Activated naive CD8-positive, alpha-beta T cell treated with anti-CD3 and anti-CD28 coated beads for 36 hours (primary cell): ENCODE measurements at places on chromosomes 11 and 22.

GRCh38 chr11:66070604-66071380 lies 720 bp downstream of the PACS1 start:
- DNase-seq: peak; percentile 16

GRCh38 chr11:15942936-15943335 lies 413.4 kb downstream of the SOX6 start:
- no peak for DNase-seq

GRCh38 chr11:7638710-7639642 lies 34.3 kb downstream of the CYB5R2 start:
- DNase-seq: no peak

- no peak for DNase-seq
Measured at GRCh38 chr11:36210529-36210928, 78.7 kb downstream of the COMMD9 start.

- no peak for DNase-seq
Measured at GRCh38 chr11:126583101-126583500, 227.6 kb downstream of the ST3GAL4 start.

GRCh38 chr11:112128483-112129121 lies 35.3 kb downstream of the IL18 start:
- no peak for DNase-seq

GRCh38 chr11:44589301-44589700 lies 23.8 kb downstream of the CD82 start:
- DNase-seq: no peak

GRCh38 chr11:118010738-118011461 lies 24.7 kb downstream of the IL10RA start:
- no peak for DNase-seq

DNA sequence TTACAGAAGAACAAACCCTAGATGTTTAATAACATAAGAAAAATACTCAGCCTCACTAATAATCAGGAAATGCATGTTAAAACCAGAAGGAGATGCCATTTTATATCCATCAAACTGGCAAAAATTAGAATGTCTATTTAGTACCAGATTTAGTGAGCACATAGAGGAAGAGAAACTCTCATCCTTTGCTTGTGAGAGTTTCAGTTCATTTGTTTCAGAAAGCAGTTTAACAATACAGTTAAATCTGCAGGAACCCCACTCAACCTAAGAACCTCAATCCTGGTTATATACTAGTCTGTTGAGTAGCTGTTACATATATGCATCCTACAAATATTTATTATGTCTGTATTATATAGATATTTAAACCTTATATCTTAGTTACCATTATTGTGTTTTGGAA lies 172.6 kb downstream of the WNT11 start:
- DNase-seq: no peak

GRCh38 chr11:70842256-70842655 lies 410.1 kb downstream of the SHANK2 start:
- no peak for DNase-seq

GRCh38 chr11:132977241-132977640 lies 555.1 kb downstream of the OPCML start:
- DNase-seq: no peak

- no peak for DNase-seq
Measured at GRCh38 chr11:104570078-104570701, 328.1 kb downstream of the CASP12 start.

GRCh38 chr11:112057170-112057569 lies 16.6 kb downstream of the PIH1D2 start:
- DNase-seq: no peak

- DNase-seq: peak; percentile 43
Measured at GRCh38 chr11:83070731-83071566, 748 bp downstream of the RAB30 start.

- DNase-seq: no peak
Measured at GRCh38 chr22:39179401-39179827, 26.9 kb upstream of the CBX7 start.

DNA sequence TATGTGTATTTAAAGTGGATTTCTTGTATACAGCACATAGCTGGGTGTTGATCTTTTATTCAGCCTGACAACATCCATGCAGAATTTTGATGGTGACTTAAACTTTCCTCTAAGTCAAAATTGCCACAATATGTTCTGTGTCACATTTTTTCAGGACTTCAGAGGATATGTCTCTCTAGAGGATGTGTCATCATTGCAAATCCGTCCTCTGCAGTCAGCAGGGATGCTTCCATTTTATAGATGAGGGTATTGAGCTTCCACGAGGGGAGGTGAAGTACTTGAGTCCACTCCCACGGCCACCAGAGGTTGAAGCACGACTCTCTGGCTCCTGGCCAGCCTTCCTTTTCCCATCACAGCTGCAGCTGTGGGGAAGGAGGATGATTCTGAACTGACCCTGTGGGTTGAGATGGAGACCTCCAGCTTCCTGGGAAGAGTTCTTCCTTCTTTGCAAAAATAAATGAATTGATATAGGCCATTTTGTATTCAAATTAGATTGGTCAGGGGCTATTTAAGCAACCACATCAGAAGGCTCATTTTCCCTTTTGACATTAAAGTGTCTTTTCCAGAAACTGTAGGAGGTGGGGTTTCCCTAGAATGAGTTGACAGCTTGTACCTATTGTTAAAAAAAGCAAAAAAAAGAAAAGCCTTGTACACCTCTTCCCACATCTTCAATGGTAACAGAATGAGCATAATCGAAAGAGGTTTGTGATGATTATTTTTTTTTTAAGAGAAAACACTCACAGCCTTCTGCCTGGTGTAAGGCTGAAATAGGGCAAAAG lies 55.2 kb upstream of the MYEOV start:
- DNase-seq: peak; percentile 14

DNA sequence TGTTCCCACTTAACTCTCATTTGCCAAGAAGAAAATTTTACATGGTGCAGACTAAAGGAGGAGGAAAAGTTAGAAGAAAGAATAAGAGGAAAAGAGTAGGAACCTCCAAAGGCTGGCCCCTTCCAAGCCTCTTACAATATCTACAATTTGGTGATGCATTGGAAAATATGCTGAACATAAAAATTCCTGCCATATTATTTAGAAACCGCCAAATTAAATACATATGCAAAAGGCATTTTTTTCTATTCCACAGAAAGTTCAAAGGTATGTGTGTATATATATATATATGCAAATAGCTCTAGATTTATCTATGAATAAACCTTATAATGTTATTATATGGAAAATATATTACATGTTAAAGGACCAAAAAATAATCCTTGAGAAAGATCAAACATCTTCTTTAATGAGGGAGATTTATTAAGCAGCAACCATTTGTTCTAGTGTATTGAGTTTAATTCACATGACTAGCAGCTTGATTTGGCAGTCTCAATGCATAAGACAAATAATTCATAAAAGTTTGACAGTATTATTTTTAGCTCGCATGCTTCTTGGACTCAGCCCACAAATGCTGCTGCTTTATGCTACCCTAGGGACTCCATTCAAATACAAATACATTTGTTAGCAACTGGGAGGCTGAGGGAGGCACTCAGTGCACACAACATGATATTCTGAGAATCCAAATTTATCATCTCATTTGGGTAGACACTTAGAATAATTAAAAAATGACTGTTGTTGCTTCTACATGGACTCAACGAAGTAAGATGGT lies 184.9 kb downstream of the SBF2 start:
- no peak for DNase-seq

GRCh38 chr11:15584158-15584557 lies 469.4 kb downstream of the INSC start:
- no peak for DNase-seq

DNA sequence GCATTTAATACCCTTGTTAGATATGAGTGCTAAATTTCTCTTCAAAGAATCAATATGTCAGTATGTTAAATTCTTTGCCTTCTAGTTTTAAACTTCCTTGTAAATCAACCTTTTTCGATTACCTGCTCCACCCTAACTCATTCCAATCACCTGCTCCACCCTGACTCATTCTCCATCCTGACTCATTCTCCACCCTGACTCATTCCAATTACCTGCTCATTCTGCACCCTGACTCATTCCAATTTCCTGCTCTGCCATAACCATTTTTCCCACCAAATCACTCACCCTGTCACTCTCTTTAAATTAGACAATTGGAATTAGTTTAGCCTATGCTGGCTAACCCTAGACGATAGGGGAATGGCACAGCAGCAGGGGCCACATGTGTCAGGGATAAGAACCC lies 519.5 kb upstream of the LRRC4C start:
- DNase-seq: no peak

- no peak for DNase-seq
Measured at GRCh38 chr11:15615398-15616096, 500.8 kb downstream of the INSC start.

DNA sequence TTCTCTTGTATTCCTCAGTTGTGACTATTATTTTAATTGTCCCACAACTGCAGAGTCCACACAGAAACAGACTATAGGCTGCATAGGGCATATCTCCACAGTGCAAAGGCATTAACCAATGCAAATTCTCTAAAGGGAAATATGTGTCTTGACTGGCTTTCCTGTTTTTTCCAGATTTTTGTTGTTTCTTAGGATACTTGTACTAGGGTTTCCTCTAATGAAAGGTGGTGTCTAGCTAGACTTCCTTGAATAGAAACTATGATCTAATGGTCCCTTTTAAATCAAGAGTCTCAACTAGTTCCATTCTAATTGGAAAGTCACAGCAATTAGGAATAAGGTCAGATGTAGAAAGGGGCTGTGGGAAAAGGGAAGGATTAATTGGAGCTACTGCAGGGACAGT lies 37.6 kb downstream of the SLC36A4 start:
- DNase-seq: no peak

DNA sequence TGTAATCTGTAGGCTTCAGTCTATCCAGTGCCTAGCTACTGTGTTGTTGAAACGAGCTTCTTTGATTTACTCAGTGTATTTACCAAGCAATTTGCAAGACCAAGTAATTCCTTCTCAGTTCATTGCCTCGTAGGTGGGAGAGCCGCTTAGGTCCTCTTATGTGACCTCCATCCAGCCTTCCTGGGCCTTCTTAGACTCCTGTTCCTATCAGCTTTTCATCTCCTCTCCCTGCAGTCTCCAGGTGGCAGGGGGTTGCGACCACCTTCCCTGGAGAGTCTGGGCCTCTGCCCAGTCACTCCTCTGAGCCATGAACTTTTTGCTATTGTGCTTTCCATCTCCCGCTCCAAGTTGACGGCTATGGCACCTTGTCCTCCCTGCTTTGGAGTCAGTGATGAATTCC lies 251.8 kb downstream of the KIRREL3 start:
- no peak for DNase-seq

- no peak for DNase-seq
Measured at GRCh38 chr11:119699227-119699626, 29.8 kb downstream of the NECTIN1 start.

DNA sequence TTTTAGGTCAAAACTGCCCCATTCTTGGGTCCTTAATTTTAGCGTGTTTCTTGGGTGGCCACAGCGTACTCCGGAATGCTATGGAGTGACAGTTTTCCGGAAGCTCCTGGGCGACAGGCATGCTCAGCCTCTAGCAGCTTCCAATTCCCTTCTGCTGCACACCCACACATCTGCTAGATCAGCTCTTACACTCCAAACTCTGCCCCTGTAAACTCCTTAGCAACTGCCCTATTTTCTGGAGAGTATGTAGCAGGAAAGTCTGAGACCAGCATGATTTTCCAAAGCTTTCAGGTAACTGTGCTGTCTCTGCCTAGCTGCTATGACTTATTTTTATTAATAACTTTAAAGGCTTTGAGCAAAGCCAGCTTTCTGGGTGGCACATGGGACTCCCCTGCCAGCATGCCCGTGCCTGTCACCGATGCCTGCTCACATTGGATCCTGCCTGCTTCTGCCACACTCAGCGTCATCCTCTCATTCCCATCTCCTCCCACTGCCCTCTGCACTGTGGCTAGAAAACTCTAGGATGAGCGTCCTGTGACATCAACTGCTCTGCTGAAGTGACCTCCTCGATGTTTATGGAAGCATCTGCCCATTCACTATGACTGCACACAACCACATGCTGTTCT lies 17.3 kb downstream of the TOLLIP start:
- DNase-seq: no peak

GRCh38 chr11:95035316-95035715 lies 10.3 kb downstream of the KDM4E start:
- DNase-seq: no peak

DNA sequence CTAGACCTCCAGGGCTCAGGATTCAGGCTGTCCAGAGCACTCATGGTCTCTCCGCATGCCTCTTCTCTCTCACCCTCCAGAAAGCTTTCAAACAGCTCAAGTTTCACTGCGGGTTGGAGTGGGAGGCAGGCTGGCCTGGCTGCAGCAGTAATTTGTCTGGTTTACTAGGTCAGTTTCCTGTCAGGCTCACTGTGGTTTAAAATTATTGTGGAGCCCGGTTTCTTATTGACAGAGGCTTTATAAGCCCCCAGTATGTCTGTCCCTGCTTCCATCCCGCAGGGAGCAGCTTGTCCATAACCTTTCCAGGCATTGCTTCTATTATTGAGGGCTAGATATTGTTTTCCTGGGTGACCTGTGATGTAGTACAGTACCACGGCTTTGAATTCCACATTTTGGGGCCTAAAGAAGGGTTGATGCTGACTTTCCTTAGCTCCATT lies 235.3 kb upstream of the SORL1-AS1 start:
- no peak for DNase-seq

- no peak for DNase-seq
Measured at GRCh38 chr11:85596886-85597285, 30.3 kb downstream of the DLG2 start.

- DNase-seq: no peak
Measured at GRCh38 chr11:121446752-121447156, 5.4 kb upstream of the SORL1 start.

DNA sequence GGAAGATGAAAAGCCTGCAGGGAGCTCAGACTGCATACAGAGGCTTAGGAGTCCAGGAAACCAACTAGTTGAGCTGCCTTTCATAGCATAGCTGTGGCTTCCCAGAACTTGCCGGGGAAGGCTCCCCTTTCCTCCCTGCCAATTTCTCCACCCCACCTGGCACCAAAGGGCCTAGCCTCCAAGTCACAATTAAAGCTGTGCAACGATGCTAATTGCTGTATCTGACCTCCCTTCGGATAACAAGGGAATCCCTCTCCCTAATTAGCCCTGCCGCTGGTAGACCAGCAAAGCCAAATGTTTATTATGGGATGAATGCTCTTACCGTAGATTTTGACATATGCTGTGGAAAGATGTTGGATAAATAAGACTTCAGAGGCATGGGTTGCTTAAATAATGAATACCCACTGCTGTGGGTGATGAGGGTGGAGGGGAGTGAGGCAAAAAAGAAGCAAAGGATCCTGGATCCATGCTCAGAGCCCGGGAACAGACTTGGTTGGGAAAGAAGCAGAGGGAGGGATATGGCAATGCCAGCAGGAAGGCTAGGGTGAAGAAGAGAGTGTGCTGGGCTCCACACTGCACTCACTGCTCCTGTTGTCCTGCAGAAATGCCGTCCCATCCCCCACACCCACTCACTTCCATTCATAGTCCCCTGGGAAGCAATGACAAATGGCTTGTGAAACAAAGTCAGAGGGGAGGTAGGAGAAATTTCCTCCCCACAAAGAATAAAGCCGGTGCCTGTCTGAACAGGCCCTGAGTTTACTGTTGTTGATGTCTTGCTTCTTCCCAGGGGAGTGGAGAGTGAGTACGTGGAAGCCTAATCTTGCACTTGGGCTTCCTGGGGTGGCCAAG lies 608.1 kb upstream of the CADM1 start:
- no peak for DNase-seq
